ENCODE measurements at places on chromosomes 7 and 10. TPM values are rescaled to one million over a fixed set of nuclear protein-coding genes. Genes with fewer than 3 reads are reported as not detected.

DNA sequence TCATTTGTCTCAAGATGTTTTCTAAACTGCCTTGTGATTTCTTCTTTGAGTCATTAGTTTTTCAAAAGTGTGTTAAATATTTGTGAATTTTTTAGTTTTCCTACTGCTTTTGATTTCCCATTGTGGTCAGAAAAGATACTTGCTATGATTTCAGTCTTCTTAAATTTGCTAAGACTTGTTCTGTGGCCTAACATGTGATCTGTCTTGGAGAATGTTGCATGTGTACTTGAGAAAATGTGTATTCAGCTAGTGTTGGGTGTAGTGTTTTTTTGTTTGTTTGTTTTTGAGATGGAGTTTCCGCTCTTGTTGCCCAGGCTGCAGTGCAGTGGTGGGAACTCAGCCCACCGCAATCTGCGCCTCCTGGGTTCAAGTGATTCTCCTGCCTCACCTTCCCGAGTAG lies 28.6 kb downstream of the BMPR1A start:
- no peak for DNase-seq

DNA sequence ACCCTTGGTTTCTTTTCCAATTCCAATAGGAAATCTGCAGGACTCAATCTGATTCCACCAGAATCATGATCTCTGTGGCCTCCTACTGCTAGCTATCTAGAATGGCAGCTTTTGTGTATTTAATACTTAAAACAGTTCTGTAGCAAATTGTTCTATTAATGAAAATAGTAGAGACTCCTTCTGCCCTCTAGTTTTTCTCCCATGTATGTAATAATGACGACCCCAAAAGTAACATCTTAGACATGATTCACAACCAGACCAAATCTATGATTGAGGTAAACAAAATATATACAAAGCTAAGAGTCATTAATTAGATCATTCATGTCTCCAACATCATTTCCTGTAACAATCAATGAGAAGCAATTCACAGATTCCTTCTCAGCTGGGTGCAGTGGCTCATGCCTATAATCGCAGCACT lies 259.1 kb upstream of the MKLN1 start:
- no peak for DNase-seq

DNA sequence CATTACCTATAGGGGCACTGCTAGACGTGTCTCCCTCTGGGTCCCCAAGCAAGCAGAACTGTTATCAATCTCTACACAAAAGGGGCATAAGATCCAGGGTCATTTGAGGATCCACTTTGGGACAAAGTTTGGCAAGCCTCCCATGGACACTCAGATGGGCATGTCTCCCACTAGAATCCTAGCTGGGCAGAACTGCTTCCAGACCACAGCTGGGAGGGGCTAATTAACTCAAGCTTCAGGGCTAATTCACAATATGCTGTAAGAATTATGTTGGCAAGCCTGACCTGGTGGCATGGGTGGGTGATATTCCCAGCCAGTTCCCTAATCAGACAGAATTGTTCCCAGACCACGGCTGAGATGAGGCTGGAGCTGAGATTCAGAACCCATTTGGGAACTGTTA lies 738.4 kb upstream of the FZD8 start:
- no peak for DNase-seq

DNA sequence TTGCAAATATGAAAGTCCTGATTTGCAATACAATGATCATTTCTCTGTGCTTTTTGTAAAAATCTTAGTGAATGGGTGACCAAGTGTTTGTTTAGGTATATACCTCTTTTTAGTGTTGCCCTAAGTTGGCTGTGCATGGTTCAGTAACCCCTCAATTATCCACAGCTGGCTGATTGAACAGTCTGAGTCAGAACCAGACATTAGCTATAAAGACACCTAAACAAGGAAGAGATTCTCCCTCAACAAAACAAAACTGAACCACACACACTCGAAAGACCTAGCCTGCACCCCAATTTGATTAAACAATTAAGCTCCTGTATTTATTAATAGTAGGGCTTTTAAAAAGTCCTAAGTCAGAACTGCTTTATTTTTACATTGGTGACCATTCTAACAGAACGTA lies 2.8 kb downstream of the RSBN1L start:
- no peak for DNase-seq

DNA sequence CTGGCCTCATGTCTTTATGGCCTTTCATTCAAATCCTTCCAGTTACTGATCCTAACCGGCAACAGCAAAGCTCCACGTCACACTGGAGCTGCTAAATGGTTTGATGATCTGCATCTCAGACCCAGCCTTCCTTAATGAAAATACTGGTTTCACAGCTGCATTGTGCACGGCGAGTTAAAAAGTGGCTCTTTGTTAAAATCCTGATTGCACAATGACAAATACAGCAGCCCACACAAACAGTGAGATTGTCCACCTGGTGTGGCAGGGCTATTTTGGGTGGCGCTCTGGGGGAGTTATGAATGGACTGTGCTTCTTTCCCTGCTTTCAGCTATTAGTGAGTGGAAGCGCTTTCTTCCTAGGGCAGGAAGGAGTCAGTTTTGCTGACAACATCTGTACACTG lies 63.4 kb upstream of the C1QL3 start:
- DNase-seq, result no peak

GRCh38 chr10:97551271-97551670 lies 21.3 kb upstream of the ANKRD2 start:
- DNase-seq, result no peak

FEZF1 gene
- total RNA-seq, result not detected

DNA sequence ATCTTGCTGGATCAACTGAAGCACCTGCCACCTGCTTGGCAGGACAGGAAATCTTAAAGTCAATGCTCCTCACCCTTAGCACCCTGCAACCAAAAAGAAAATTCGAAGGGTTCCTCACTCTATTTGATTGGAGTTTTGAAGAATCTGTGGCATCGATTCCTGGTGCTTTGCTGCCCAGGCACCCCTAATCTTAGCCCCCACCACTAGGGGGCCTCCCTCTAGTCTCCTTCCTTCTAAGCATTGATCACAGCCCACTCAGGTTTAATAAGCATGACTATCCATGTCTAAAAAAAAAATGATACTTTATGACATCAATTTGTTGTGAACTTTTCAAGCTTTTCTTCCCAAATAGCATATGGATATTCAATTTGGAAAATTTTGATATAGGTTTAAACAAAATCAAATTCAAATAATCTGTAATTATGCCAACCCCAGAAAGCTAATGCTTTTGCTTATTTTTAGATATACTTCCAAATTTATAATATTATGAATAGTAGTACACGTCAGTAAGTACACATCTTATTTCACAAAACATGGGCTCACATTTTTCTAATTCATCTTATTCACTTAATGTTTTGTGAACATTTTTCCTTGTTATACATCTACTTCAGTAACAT lies 45.3 kb downstream of the NRG3 start:
- no peak for DNase-seq

CYP26C1 gene
- total RNA-seq, result 0.20 TPM

DNA sequence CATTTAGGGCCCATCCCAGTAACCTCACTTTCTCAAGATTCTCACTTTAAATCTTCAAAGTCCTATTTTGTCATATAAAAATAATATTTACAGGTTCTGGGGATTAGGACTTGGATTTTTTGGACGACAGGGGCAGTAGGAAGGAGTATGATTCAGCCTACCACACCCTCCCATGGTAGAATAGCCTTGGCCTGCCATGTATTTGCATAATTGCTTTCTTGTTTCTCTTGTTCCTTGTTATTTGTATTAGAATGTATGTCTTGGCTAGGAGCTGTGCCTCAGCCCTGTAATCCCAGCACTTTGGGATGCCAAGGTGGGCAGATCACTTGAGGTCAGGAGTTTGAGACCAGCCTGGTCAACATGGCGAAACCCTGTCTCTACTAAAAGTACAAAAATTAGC lies 92.5 kb downstream of the ELAPOR2 start:
- DNase-seq, result no peak

- DNase-seq, result no peak
Measured at GRCh38 chr7:139654276-139655181, 123.3 kb downstream of the HIPK2 start.

DNA sequence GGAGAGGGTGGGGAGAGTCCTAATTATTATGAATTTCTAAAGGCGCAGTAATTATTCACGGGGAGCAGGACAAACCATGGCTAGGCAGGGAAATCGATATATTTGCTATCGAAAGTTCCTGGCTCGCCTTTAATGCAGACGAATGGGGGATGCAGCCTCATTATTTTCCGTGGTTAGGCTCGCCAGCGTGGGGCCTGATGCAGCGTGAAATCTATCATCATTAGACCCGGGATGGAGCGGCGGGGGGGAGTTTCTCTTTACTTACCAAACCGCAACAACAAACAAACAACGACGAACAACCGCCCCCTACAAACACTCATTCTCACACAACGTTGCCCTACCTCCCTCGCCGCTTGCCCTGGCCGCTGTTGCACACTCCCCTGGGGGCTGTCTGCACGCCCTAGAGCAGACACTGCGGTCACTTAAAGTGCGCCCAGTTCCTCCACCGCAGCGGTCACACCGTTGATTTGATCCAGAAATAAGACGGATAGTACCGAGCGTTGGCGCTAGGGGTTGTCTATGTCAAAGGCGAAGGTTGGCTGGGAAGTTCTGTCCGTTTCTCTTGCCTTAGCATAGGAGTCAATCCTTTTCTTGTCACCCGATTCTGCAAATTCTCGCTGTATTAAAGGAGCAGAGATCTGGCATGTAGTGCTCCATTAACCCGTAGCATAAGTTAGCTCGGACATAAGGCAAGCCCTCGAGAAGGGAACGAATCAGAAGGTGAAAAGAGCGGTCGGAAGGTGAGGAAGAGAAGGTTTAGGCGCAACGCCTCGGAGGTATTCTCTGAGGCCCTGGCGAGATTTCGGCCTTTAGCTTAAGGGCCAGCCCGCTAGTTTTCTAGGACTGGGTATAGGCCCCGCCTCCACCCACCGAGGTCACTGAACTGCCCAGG lies 10.4 kb downstream of the NXPH1 start:
- DNase-seq, result no peak

EPO gene
- total RNA-seq, result not detected

HOXA9 gene
- not detected for total RNA-seq

PTF1A gene
- not detected for total RNA-seq

KAZALD1 gene
- not detected for total RNA-seq

SPAM1 gene
- total RNA-seq, result not detected

GRCh38 chr10:113572520-113573290 lies 19.9 kb downstream of the HABP2 start:
- DNase-seq, result no peak

GRCh38 chr7:69692611-69693010 lies 94.3 kb downstream of the AUTS2 start:
- no peak for DNase-seq

- no peak for DNase-seq
Measured at GRCh38 chr7:11346302-11346701, 372.6 kb downstream of the PHF14 start.

DNA sequence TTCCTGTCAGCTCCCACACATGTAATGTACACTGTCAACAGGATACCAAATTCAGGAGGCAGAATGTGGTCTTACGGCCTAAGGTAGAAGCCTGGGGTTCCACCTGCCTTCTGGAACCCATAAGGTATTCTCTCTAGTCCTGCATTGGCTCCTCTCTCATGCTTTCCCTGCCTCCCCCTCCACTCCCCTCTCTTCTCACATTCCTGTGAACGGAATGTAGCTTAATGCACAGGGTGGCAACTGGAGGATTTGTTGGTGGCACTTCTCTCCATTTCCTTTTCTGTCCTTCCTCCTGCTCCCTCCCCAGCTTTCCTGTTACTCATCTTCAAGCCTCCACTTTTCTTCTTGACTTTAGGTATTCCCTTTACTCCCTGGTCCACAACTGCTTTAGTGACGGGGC lies 11.5 kb upstream of the FLNC start:
- no peak for DNase-seq

HMX2 gene
- total RNA-seq, result not detected

DNA sequence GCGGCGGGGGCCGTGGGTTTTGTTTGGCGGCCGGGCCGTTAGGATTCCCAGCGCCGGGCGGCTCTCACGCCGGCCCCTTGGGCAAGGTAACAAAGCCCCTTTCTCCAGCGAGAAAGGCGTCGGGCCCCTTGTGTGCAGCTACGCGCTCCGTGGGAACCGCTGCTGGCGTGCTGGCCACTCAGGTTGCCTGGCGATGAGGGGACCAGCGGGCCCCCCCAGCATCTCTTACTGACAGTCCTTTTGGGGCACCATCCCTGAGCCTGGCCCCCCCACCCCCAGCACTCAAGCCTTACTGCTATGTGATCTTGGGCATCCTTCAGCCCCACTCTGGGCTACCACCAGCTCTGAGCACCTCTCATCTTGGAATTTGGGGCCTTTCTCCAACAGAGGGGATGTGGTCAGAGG lies 1.8 kb downstream of the LFNG start:
- no peak for DNase-seq

DNA sequence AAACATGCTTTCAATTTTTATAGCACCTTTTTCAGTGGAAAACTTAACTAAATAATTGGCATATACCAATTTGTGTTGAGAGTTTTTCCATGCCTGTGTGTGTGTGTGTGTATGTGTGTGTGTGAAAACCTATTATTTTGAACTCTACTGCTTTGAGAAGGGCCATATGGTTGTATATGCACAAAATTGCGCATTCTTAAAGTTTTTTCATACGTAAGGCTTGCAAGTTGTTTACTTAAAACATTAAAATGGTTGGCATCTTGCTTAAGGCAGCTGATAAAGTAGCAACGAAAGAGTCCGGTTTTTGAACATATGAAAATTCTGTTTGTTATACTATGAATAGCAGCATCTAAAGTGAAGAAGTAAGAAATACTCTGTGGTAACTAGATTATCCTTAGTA lies 84.1 kb downstream of the HDAC9 start:
- DNase-seq, result no peak

- DNase-seq, result peak; percentile 28
Measured at GRCh38 chr7:149662591-149663095, 110.7 kb downstream of the ZNF467 start.
